ENCODE measurements at places on chromosomes 1 and 21.

- H3K27me3 ChIP-seq, result no peaks in the 10 kb centered on the region
- H3K4me1 ChIP-seq, result peaks cover 18% of the 10 kb centered on the region
- DNase-seq, result no peak
- no peaks in the 10 kb centered on the region for H3K36me3 ChIP-seq
Observed at GRCh38 chr1:22500058-22500457, 48.4 kb downstream of the ZBTB40 start.

- DNase-seq, result no peak
- H3K4me1 ChIP-seq, result no peaks in the 10 kb centered on the region
- no peak overlapping the region for H3K4me3 ChIP-seq
- no peaks in the 10 kb centered on the region for H3K36me3 ChIP-seq
Observed at GRCh38 chr21:24903994-24904635, 703.2 kb downstream of the MRPL39 start.

DNA sequence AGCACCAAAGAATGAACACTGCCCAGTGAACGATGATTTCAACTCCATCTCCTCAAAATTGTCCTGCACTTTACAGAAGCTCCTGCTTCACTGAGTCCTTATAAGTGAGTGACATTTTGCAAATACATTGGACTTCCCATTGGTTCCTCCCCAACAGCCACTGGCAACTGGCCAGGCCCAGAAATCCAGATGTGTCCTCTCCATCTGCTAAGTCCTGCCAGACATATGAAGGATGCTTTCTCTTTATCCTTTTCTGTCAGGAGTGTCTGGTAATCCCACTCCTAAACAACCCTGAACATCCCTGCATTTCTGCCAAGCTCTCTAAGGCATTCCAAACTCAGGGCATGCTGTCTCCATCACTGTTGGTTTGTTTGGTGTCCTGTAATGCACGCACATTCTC, 271.8 kb downstream of the RRAGC start:
- no peak overlapping the region for H3K27ac ChIP-seq
- H3K4me3 ChIP-seq, result no peak overlapping the region
- H3K36me3 ChIP-seq, result no peaks in the 10 kb centered on the region
- no peak for DNase-seq

GRCh38 chr1:95653618-95654017, 419.6 kb downstream of the RWDD3 start:
- no peak overlapping the region for H3K27ac ChIP-seq
- no peaks in the 10 kb centered on the region for H3K36me3 ChIP-seq
- no peak overlapping the region for H3K4me3 ChIP-seq

GRCh38 chr1:213960963-213961362, 26.8 kb upstream of the PROX1 start:
- peaks cover 15% of the 10 kb centered on the region for H3K4me1 ChIP-seq
- no peak overlapping the region for H3K4me3 ChIP-seq
- no peaks in the 10 kb centered on the region for H3K36me3 ChIP-seq
- no peaks in the 10 kb centered on the region for H3K27me3 ChIP-seq
- DNase-seq, result no peak

DNA sequence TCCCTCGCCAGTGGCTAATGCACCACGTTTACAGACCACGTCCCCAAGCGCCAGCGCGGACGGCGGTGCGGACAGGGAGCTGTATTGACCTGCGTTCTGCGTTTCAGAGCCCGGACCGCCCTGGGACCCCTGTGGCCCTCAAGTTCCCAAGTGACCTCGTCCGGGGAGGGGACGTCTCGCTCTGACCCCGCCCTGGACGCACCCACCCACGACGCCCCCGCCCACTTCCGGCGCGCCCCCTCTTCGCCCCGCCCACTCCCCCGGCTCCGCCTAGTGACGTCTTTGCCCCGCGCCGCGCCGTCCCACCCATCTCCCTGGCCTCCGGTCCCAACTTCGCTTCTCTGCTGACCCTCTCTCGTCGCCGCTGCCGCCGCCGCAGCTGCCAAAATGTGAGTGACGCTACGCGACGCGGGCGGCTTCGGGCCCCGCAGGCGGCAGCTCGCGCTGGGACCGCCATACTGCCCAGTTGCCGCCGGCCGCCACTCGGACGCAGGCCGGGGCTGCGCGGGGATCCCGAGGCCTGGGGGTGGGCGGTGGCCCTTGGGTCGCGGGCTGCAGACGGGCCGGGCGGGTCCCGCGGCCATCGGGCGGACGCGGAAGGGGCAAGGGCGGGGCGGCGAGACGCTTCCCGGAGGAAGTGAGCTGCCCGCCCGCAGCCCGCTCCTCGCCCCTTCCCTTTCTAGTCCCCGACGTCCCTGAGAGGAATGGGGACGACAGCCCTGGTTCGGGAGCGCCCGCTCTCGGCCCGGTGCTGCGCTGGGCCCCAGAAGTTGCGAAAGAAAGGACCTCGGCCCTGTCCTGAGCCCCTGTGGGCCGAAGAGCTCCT, at the start of gene VAMP3:
TSS of gene VAMP3 (plus strand) at position 300 of the 826 bp plus-strand sequence. CDS start at position 388, 88 bp downstream.
- H3K4me3 ChIP-seq, result peak within 1 kb of the TSS; percentile 68
- DNase-seq, result peak; percentile 90
- no peaks in the 10 kb centered on the region for H3K27me3 ChIP-seq
- H3K36me3 ChIP-seq, result no peaks in the 10 kb centered on the region
- H3K27ac ChIP-seq, result peak within 1 kb of the TSS; percentile 82

GRCh38 chr21:36909901-36910561, 56.4 kb downstream of the HLCS start:
- peak; percentile 78 for DNase-seq
- H3K27me3 ChIP-seq, result no peaks in the 10 kb centered on the region
- H3K4me1 ChIP-seq, result peaks cover 26% of the 10 kb centered on the region
- no peak overlapping the region for H3K4me3 ChIP-seq
- H3K27ac ChIP-seq, result peak overlapping the region; percentile 99

- H3K4me1 ChIP-seq, result no peaks in the 10 kb centered on the region
- H3K36me3 ChIP-seq, result no peaks in the 10 kb centered on the region
- no peak overlapping the region for H3K4me3 ChIP-seq
- no peaks in the 10 kb centered on the region for H3K27me3 ChIP-seq
- H3K27ac ChIP-seq, result no peak overlapping the region
Observed at GRCh38 chr1:53842347-53842746, 4.3 kb upstream of the NDC1 start.

GRCh38 chr1:115164484-115164883, 75.2 kb upstream of the TSPAN2 start:
- no peaks in the 10 kb centered on the region for H3K27me3 ChIP-seq
- DNase-seq, result no peak
- no peaks in the 10 kb centered on the region for H3K36me3 ChIP-seq
- no peak overlapping the region for H3K4me3 ChIP-seq
- no peaks in the 10 kb centered on the region for H3K4me1 ChIP-seq

- peaks cover 12% of the 10 kb centered on the region for H3K4me1 ChIP-seq
- no peaks in the 10 kb centered on the region for H3K27me3 ChIP-seq
- no peak overlapping the region for H3K27ac ChIP-seq
- H3K36me3 ChIP-seq, result no peaks in the 10 kb centered on the region
Observed at GRCh38 chr21:41669533-41669830, 97.4 kb downstream of the RIPK4 start.

- no peak overlapping the region for H3K27ac ChIP-seq
- no peak for DNase-seq
- no peaks in the 10 kb centered on the region for H3K4me1 ChIP-seq
- H3K36me3 ChIP-seq, result no peaks in the 10 kb centered on the region
- H3K27me3 ChIP-seq, result no peaks in the 10 kb centered on the region
Observed at GRCh38 chr21:42637267-42638041, 16.0 kb upstream of the PDE9A start.

GRCh38 chr1:10384219-10384618, 14.6 kb upstream of the PGD start:
- H3K36me3 ChIP-seq, result peaks cover 2% of the 10 kb centered on the region
- no peaks in the 10 kb centered on the region for H3K27me3 ChIP-seq
- H3K27ac ChIP-seq, result no peak overlapping the region
- no peak overlapping the region for H3K4me3 ChIP-seq

DNA sequence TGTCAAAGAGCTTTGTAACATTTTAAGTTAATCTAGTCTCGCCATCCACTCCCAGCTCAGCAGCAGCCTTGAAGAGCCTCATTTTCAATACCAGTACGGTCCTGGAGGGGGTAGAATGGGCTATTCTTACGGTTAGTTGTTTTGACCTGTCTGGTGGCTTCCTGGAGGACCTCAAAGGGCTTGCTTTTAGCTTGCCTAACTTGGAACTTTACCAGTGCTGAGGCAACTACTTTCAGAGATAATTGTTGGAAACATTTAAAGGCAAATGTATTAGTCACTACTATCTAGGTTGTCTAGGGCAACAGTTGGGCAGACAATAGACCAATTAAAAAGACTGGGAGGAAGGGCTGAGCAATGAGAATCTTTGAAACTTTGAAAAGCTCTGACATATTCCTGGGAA, 56.0 kb downstream of the TTLL7 start:
- no peaks in the 10 kb centered on the region for H3K27me3 ChIP-seq
- H3K27ac ChIP-seq, result no peak overlapping the region
- no peaks in the 10 kb centered on the region for H3K36me3 ChIP-seq
- DNase-seq, result no peak

DNA sequence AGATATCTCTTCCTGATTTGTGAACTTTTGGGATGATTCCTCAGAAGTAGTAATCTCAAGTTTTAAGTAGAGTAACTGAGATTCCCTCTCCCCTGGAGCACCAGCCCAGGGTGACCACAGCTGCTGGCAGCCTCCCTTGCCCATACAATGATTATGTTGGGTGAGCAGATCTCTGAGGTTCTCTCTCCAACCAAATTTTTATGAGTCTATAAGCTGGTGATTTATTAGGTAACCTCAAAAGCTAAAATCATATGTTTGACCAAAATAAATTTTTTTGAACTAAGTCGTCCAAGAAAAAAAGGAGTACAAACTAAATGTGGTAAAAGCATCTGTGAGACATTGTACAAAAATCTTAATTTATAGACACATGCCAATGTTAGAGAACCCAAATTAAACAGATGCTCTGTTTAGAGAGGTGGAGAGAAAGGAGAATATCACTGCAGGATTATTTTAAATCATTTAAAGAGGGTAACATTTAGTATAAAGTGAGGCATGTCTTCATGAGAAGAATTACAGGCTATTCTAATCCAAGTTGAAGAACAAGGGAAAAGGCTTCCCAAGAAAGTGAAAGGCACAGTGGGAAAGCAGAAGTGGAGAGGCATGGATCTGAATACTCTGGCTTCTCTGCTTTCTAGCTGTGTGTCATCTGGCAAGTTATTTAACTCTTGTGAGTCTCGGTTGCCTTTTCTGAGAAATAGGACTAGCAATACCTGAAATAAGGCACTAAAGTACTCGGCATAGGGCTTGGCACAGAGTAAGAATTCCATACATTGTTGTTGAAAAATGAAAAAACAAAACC, 2.5 kb downstream of the AKNAD1 start:
- no peak for DNase-seq
- no peaks in the 10 kb centered on the region for H3K4me1 ChIP-seq
- no peaks in the 10 kb centered on the region for H3K27me3 ChIP-seq
- no peak overlapping the region for H3K4me3 ChIP-seq
- no peaks in the 10 kb centered on the region for H3K36me3 ChIP-seq

DNA sequence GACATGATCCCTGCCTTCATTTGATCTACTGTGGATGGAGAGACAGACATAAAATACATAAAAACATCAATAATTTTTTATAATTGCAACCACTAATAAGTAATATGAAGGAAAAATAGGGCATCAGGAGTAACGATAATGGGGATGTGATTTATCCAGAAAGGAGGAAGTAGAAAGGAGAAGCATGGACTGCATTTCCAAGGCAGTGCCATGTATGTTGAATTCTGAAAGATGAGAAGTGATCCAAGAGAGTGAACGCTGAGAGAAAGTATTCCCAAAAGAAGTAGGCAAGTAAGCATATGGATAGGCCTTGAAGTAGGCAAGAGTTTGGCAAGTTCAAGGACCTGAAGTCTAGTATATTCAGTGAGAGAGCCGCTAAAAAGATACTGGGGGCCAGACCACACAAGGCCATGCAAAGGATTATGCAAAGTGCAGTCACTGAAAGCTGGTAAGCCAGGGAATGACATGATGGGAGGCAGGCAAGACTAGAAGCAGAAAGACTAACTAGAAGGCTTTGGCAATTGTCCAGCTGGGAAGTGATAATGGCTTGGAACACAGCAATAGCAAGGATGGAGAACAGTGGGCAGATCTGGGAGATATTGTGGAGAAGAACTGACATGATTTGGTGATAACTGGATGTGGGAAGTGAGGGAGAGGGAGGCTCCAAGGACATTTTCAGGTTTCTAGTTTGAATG, 85.9 kb downstream of the TM2D1 start:
- H3K27me3 ChIP-seq, result no peaks in the 10 kb centered on the region
- peaks cover 5% of the 10 kb centered on the region for H3K4me1 ChIP-seq
- no peaks in the 10 kb centered on the region for H3K36me3 ChIP-seq
- no peak overlapping the region for H3K27ac ChIP-seq
- no peak for DNase-seq

- no peaks in the 10 kb centered on the region for H3K4me1 ChIP-seq
- no peaks in the 10 kb centered on the region for H3K36me3 ChIP-seq
- no peak overlapping the region for H3K4me3 ChIP-seq
- DNase-seq, result no peak
Observed at GRCh38 chr1:237181743-237182317, 139.8 kb downstream of the RYR2 start.

DNA sequence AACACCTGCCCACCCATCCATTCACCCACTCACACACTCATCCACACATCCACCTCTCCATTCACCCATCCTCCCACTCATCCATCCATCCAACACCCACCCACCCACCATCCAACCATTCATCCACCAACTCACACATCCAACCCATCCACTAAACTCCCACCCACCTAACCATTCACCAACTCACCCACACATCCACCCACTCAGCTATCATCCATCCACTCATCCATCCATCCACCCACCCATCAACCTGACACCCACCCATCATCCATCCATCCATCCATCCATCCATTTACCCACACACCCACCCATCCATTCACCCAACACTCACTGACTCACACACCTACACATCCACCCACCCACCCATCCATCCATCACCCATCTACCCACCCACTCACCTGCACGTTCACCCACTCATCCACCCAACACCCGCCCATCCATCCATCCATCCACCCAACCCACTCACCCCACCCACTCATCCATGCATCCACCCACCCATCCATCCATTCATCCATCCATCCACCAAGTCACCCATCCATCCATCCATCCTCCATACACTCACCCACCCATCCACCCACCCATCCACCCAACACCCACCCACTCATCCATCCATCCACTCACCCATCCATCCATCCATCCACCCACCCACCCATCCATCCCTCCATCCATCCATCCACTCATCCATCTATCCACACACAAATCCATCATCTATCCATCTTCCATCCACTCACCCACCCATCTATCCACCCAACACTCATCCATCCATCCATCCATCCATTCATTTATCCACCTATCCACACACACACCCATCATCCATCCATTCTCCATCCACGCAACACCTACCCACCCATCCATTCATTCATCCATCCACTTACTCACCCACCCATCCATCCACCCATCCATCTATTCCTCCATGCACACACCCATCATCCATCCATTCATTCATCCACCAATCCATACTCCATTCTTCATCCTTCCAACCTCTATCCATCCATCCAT, 17.4 kb upstream of the PRDM16 start:
- H3K27me3 ChIP-seq, result no peaks in the 10 kb centered on the region
- DNase-seq, result peak; percentile 8
- no peak overlapping the region for H3K27ac ChIP-seq
- H3K4me1 ChIP-seq, result no peaks in the 10 kb centered on the region

GRCh38 chr1:237205400-237206064, 163.5 kb downstream of the RYR2 start:
- DNase-seq, result no peak
- H3K4me3 ChIP-seq, result no peak overlapping the region
- no peaks in the 10 kb centered on the region for H3K4me1 ChIP-seq
- H3K27ac ChIP-seq, result no peak overlapping the region
